ENCODE measurements at places on chromosomes 4 and X.

- no peak overlapping the region for H3K4me3 ChIP-seq
These were observed 96.8 kb downstream of the AKAP4 start for GRCh38 chrX:50103866-50104566.

DNA sequence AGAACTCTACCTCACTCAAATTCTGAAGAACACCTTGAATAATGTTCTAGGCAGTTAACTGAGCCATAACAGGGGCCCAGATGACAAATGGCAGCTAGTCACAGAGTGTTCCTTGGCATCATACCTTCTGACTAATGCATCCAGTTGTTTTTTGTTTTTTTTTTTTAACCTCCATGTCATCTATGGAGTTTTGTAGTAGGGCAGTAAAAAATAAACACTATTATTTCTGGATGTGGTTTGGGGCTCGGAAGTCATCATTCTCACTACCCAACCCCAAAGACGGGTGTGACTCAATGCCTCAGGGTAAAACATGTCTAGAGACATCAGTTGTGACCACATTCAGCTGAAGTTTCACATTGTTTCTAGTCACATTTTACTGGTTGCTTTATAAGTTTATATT is 31.2 kb upstream of the MCF2 start:
- H3K27ac ChIP-seq = no peak overlapping the region
- H3K4me3 ChIP-seq = no peak overlapping the region
- no peaks in the 10 kb centered on the region for H3K27me3 ChIP-seq

DNA sequence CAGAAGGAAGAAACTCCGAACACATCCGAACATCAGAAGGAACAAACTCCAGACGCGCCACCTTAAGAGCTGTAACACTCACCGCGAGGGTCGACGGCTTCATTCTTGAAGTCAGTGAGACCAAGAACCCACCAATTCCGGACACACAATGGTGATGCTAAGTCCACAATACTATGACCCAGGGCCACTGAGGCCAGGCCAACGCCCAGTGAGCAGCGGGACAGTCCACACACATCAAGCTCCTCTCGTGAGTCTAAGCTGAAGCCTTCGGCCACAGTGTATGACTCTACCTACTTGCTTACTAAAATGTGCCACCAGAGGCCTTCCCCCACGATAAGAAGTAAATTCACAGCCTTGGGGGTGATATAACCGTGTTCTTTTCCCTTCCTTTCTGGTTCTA is 10.2 kb upstream of the CDKN2AIP start:
- no peak overlapping the region for H3K4me3 ChIP-seq
- no peak for DNase-seq
- H3K27me3 ChIP-seq = no peaks in the 10 kb centered on the region
- H3K36me3 ChIP-seq = no peaks in the 10 kb centered on the region
- H3K4me1 ChIP-seq = peaks cover 18% of the 10 kb centered on the region

- H3K4me3 ChIP-seq = no peak overlapping the region
- no peaks in the 10 kb centered on the region for H3K36me3 ChIP-seq
- H3K27me3 ChIP-seq = no peaks in the 10 kb centered on the region
- no peak for DNase-seq
These were observed 1870.9 kb downstream of the ARAP2 start for GRCh38 chr4:34373456-34373855.

DNA sequence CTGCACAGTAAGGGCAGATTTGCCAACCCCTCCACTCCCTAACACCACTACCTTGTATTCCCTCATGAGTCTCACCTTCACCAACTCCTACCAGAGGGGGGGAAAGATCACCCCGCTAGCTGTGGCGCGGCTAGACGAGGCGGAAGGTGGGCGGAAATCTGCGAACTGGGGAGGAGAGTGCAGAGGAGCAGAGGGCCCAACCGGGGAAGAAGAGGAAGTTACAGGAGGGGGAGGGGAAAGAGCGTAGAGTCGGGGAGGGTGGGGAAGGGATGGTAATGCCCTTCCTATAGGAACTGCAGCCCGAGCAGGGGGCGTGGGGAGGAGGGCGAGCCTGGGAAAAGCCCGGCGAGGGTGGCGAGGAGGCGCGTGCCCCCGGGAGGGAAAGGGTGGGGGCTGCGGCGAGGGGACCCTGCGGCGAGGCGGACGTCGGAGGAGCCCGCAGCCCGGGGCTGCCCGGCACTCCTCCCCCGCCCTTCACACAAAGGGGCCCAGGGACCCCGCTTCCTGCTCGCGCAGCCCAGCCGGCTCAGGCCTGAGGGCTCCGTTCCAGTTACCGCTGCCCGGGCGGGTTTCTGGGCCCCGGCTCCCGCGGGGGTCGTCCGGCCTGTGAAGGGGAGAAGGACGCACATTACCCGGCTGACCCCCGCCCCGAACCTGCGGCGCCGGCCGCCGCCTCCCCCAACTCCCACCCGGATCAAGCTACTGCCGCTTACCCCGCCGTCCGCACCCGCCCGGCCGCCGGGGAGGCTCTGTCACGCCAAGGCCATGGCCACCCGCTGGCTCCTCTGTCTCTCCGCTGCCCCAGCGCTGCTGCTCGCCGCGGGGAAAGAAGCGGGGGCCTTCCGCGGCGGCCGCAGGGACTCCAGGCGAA is 1.8 kb downstream of the RAP2C start:
- H3K27ac ChIP-seq = peak overlapping the region; percentile 97
- H3K36me3 ChIP-seq = peaks cover 4% of the 10 kb centered on the region
- H3K4me1 ChIP-seq = peaks cover 52% of the 10 kb centered on the region
- H3K4me3 ChIP-seq = peak overlapping the region; percentile 98
- DNase-seq = peak; percentile 71
- peaks cover 4% of the 10 kb centered on the region for H3K27me3 ChIP-seq

DNA sequence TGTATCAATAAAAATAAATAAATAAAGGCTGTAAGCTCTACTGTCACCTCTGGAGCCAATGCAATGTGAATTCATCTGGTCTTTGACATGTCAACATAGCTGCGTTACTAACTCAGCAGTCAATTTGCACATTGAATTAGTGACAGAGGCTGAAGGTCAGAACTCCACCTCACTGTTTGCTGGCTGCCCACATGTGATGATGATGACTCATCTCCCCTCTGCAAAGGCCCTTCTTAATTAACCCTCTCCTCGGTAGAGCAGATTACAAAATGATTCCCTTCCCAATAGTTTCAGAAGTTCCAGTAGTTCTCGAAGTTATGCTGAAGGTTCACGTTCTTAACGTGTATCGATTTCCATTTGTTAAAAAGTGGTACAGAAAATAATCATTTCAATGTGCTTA is 1626.0 kb upstream of the TENM3 start:
- no peak overlapping the region for H3K27ac ChIP-seq
- H3K36me3 ChIP-seq = no peaks in the 10 kb centered on the region
- H3K4me1 ChIP-seq = peaks cover 8% of the 10 kb centered on the region

All from neural crest cell (in vitro differentiated cells).